ENCODE measurements at places on chromosomes 6 and 20.

DNA sequence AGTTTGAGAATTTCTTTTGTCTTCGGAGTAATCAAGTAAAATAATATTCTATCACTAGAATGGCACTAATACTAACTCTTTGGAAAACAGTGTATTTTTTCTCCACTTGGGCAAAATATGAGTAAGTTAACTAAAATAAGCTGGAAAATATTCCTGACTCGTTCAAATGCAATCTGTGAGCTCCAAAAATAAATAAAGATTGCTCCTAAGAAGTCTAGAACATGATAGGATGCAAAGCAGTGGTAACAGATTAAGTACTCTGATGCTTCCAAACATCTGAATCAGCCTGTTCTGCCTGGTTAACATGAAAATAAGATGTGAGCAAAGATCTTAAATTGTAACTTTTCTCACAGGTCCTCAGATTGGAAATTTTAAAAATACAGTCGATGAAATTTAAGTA, 285.1 kb upstream of the ID4 start:
- DNase-seq = no peak

DNA sequence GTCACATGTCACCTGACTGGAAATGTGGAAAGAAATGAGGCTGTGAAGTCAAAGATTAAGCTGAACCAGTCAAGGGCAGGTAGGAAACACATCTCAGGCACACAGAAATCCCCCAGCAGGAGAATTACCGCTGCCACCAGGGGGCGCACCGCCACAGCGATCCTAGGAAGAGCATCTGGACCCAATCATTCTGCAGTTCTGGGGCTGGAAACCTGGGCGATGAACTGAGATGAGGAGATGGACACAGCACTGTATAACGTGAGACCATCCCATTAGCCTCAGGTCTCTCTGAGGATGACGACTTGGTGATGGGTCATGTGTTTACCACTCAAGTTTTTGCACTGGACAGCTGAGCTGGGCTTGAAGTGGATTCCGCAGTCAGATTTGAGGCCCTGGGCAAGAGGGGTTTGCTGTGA, 6.5 kb upstream of the SLC24A3 start:
- DNase-seq = no peak

GRCh38 chr6:14727494-14728395, 518.1 kb upstream of the JARID2 start:
- DNase-seq = no peak

- DNase-seq = no peak
These were observed 1303.8 kb upstream of the ADGRB3 start for GRCh38 chr6:67331304-67331703.

- no peak for DNase-seq
These were observed 6.5 kb upstream of the RBBP8NL start for GRCh38 chr20:62433658-62434497.

DNA sequence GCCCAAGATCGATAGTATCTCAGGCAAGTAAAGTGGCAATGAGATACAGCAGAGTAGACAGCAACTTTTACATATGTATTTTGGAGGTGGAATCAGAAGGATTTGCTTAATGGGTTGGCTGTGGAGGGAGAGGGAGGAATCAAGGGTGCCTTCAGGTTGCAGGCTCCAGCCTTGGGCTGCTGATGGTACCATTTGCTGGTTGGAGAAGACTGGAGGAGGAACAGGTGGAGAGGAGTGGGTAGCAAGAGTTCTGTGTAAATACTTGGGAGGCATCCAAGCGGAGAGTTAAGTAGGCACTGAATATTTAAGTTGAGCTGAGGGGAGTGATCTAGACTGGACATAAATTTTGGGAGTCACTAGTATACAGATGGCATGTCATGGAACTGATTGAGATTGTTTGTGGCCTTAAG, 5.2 kb downstream of the BICRAL start:
- DNase-seq = no peak

DNA sequence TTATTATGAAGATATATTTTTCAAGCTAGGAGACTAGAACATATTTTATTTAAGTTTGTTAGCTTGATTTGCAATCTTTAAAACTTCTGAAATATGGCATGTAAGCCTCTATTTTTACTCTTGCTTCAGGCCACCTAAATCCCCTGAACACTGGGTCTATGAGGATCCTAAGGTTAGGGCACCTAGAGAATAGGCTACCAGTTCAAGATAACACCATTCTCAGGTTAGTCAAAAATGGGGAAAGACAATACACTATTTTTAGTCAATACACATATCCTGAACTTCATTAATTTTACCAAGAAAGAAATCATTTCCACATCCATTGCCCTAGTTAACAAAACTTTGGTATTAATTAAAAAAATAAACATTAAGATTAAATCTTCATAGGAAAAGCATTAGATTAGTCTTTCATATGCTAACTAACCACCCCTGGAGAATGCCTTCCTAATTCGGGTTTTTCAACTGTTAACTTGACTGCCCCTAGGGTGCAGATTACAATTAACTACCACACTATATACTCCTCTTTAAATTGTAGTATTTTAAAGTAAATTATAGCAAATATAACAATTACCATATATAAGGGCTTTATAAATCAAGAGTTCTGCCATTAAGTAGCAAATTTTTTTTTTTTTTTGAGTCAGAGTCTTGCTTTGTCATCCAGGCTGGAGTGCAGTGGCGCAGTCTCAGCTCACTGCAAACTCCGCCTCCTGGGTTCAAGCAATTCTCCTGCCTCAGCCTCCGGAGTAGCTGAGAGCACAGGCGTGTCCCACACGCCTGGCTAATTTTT, 6.7 kb upstream of the HSF2 start:
- no peak for DNase-seq

DNA sequence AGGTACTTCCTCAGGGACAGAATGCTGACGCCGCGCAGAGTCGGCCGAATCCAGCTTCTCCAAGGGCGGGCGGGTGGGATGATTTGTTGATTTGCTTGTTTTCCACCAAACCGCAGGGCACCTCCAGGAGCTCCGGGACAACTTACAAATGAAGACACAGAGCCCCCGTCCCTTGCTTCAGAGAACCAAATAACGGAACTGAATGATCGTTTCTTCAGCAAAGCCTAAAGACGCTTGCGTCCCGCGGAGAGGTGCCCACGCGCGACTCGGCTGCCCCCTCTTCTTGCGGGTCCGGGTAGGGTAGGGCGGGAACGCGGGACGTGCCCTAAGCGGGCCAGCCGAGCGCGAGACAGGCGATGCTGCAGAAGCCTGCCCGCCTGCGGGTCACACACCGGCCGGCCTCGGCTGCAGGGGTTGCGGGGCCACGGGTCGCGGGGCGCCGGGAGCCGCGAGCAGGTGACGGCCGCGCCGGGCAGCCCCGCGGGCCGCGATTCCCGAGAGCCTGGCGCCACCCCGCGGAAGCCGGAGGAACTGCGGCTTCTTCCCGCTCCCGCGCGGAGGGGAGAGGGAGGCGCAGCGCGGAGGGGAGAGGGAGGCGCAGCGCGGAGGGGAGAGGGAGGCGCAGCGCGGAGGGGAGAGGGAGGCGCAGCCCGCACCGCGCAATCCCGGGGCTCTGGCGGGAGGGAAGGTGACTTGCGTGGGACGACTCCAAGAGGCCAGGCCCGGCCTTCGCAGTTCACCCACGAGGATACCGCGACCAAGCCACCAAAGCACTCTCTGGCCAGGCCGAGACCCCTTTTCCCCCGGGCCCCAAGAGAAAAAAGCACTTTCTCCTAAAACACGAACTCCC, 7.7 kb upstream of the FOXF2 start:
- no peak for DNase-seq

GRCh38 chr6:151494936-151495320, 1.1 kb downstream of the CCDC170 start:
- no peak for DNase-seq

GRCh38 chr6:90538278-90539046, 48.4 kb downstream of the MAP3K7 start:
- DNase-seq = no peak

GRCh38 chr6:48177786-48178185, 66.8 kb upstream of the PTCHD4 start:
- no peak for DNase-seq

DNA sequence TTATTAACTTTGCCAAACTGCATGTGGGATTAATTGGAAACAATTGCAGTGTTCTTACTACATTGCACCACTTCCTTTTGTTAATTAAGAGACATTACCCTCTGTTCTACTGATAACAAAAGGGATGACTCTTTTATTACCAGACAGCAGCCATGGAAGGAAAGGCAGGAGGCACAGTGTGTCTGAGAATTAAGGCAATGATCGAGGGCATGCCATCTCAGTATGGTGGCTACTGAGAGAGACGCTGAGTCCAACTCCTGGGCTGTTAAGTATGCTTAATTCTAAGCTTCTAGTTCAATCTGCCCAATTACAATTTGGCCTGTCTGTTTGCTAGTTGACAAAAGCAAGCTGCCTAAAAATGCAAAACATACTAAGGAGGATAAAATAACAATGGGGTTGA, 227.4 kb downstream of the PHACTR1 start:
- DNase-seq = no peak

GRCh38 chr20:38608188-38608587, 6.6 kb downstream of the ARHGAP40 start:
- no peak for DNase-seq

DNA sequence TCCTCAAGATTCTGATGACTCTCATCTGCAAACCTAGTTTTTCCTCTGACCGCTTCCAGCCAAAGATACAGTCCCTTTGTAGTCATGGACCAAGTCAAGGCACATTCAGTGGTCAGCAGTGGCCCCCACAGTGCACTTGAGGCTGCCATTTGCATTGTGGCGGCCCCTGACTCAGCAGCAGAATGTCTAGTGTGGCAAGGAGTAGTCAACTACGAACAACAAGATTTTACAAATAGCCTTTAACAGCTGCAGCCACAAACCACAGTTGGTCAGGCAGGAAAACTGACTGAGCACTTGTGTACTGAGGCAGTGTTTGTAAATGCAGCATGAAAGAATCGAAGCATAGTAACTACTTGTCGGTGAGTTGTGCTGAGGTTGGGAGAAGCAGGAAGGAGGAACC, 49.6 kb downstream of the SLC2A12 start:
- DNase-seq = no peak

GRCh38 chr20:33132513-33133372, 35.2 kb upstream of the BPIFA2 start:
- DNase-seq = no peak

- DNase-seq = no peak
These were observed 30.1 kb downstream of the CASP8AP2 start for GRCh38 chr6:89859744-89860143.

- no peak for DNase-seq
These were observed 351.4 kb downstream of the FOXA2 start for GRCh38 chr20:22232923-22233322.

Data from stimulated activated CD8-positive, alpha-beta memory T cell treated with anti-CD3 and anti-CD28 coated beads, Interleukin-15, amount 100 ng/mL, for 4 hours (primary cell).